NCI-H226 (cell line): ENCODE measurements at places on chromosomes 12 and 14.

GRCh38 chr12:131445795-131446194, 265.1 kb upstream of the SFSWAP start:
- DNase-seq = no peak

DNA sequence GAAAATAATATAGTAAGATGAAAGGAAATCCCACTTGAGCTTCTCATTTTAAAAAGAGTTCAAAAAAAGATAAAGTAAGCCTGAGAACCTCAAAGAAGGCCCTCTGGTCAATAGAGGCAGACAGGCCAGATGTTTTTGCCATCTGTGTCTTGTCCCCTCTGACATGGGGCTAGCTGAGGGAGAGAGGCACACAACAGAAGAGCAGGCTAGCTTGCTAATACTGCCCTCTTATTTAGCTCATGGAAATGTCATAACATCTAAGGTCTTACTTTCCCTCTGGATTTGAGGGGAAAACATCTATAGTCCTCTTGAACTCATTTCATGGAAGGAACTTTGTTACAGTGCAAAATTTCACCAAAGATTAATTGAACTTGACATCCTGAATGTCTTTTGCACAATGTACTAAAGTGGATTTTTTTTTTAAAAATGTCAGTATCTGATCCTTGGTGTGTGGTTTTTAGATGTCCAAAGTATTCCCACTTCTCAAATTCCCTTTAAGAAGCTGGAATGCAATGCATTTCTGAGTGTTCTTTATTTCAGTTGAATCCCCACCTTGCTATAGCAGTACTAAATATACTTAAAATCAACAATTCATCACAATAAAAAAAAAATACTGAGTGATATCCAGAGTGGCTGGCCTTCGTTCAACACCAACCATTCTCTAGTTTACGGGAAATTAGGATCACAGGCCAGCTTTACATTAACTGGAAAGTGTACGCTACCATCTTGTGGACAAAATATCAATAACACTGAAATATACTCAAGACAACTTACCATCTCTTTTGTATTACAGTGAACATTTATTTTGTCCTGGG, 176.7 kb downstream of the PAH start:
- DNase-seq = peak; percentile 7

DNA sequence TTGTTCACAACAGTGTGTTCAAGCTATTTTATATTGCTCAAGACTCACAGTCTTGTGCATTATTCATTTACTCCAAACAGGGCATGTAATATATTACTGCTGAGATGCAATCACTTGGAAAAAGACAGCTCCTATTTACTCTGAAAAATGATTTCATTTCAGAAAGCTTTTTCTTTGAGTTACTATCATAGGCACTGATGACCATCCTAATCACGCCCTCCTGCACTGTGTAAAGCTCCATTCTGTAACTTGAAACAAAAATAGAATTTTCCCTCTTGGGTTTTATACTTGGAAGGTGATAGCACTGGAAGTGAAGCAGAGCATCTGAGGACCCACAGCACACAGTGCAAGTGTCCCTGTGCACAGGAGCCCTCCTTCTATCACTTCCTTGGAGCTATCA, 55.6 kb downstream of the RTN1 start:
- DNase-seq = no peak

DNA sequence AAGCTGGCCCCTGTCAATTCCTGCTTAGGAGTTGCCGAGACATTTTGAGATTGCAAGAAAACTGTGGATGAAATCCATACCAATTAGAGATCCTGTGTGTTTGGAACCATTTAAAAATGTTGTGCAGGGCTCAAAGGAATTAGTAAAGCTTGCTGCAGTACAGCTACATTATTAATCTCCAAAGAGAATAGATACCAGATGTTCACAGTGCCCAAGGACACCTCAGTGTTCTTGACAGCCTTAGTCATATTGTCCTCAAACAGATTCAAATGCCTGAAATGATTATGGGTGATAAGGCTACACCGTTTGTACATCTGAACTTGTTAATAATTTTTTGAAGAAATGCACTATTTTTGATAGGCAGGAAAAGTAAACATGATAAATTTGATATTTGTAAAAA, 164.6 kb downstream of the MSRB3 start:
- DNase-seq = no peak

- DNase-seq = no peak
Observed at GRCh38 chr14:79293482-79294177, 917.7 kb downstream of the DIO2 start.
